Head of caudate nucleus (tissue), 42 donors: ENCODE measurements at places on chromosomes 2 and 18.
A peak's percentile ranks its signal among the peaks of the same experiment; 100 is the strongest.

GRCh38 chr18:10351219-10351818, 103.1 kb upstream of the APCDD1 start:
- no peak for DNase-seq

DNA sequence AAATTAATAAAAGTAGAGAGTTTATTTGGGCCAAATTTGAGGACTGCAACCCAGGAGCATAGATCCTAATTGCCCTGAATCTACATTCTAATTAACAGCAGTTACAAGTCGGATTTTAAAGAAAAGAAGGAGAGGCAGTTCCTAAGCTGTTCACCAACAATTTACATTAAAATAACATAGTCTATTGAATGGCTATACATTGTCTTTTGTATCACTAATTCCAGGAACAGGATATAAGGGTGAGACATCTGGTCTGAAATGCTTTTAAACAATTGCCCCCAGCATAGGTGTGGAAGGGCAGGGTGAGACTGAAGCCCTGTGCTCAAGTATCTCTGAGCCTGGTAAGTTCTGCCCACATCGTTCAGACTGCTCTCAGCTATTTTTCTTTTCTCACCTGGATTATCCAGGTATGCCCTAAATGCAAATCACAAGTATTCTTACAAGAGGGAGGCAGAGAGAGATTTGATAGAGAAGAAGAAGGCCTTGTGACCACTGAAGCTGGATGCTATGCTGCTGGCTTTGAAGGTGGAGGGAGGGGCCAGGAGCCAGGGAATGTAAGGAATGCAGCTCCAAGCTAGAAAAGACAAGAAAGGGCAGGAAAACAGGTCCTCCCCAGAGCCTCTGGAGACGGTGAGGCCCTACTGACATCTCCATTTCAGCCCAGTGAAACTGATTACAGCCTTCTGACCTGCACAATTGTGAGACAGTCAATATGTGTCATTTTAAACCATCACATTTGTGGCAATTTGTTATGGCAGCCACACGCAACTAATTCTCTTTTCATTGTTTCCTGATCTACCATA, 189.4 kb upstream of the ARL4C start:
- DNase-seq = no peak

DNA sequence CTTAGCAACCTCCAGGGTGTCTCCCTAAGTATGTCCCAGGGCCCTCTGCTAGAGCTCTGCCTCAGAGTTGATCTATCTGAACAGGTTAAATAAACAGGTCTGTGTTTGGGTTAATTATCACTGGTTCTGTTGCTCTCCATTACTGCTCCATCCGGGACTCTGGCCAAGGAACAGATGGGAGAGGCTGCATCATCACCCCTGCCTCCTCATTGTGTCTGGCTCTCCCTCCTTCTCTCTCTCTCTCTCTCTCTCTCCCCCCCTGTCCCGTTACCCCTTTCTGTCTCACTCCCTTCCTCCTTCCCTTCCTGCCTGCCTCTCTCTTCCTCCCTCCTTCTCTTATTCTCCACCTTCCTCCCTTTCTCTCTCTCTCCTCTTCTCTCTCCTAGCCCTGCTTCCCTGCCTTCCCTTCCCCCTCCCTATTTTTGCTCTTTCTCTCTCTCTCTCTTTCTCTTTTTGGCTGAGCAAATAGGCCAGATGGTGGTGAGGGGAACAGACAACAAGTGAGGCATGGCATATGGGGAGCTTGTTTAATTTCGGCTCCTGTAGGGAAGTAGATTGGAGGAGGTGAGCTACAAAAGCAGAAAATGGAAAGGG, 62.1 kb downstream of the SETBP1 start:
- DNase-seq = peak; percentile 55

GRCh38 chr2:80852079-80852807, 547.7 kb upstream of the LRRTM1 start:
- DNase-seq = no peak

DNA sequence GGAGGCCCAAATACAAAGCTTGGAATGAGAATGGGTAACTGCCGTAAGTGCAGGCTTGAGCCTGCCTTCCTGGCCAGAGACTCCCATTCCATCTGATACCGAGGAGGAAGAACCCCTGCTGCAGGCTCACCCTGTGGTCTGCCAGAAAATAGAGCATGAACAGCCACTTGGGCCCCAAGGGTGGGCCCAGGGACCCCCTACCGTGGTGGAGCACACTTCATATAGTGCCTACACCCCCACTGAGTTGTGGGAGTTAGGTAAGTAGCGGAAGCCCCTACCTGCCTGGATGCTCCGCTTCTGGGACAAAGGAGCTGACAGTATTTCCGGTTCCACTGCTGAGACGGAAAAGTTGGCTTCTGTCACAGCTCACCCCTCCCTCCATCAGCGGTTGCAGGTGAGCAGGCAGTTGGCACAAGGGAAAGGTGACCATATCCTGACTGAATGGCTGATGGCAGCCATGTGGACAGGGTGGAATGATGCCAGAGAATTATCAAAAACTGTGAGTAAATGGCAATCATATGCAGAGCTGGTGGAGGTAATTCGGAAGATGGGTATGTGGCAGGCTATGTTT, 11.5 kb upstream of the C2orf42 start:
- DNase-seq = no peak

DNA sequence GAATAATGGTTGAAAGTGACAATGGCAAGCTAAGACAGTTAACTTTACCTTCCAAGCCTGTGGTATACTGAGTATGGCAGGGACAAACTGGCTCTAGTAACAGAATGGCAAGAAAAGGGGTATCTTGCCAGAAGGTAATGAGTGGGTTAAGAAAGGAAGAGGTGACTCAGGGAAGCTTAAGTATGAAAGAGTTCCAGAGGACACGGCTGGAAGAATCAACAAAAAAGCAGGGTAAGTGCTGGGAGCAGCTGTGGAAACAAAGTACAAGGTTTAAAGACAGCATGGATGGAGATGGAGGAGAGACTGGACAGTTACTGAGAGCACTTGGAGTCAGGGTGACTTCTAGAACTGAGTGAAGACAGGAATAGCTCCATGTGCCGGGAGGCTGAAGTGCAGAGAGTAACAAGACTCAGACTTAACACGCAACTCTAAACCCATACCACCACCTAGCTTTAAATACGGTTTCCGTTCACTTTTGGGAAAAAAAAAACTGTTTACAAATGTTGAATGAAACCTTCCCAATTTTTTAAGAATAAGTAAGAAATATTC, 69.0 kb downstream of the REV1 start:
- DNase-seq = no peak

- DNase-seq = no peak
These were observed 5.0 kb downstream of the CAB39 start for GRCh38 chr2:230717600-230717999.

DNA sequence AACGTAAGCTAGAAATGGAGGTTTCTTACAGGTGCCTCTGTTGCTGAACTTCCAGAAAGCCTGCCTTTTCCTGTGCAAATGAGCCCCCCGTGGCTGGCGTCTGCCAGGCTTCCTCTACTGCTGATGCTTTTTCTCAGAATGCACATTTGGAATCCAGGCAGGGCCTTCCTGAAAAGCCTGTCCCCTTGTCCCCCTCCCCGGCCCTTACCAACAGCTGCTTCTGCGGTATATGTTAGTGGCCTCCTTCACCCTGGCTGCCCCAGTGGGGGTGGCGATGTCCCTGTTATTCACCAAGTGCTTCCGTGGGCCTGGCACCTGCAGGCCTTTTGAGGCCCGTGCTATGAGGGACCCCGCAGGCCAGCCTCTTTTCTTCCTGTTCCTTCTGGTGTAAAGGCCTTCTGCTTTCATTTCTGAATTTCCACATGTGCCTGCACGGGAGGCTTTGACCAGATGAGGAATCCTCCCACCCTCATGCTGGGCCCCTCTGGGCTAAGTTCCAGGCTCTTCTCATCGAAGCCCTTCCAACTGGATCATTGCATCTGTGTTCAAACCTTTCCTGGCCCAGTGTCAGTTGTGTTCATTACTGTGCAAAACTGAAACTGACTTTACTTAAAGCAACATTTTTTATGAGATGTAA, 10.4 kb downstream of the CNDP2 start:
- no peak for DNase-seq

- DNase-seq = no peak
These were observed 245.8 kb downstream of the PAX3 start for GRCh38 chr2:222052934-222053367.

GRCh38 chr18:24987303-24988252, 364.4 kb downstream of the ZNF521 start:
- DNase-seq = peak; percentile 20

DNA sequence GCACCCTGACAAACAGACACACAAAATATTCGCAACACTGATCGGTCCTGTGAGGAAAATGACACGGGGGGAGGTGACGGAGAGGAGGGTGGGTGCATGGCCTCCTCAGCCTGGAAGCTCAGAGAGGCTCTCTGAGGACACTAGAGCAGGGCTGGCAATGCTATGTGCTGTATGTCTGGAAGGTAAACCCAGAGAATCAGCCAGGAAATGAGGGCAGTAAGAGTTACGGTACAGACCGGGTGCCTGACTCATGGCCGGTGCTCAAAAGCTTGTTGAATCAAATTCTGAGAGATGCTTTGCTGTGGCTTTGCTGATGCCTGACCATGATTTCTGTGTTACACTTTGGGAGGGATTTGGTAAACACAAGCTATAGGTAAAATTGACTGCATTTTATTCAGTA, 81.9 kb downstream of the CCDC93 start:
- DNase-seq = no peak

DNA sequence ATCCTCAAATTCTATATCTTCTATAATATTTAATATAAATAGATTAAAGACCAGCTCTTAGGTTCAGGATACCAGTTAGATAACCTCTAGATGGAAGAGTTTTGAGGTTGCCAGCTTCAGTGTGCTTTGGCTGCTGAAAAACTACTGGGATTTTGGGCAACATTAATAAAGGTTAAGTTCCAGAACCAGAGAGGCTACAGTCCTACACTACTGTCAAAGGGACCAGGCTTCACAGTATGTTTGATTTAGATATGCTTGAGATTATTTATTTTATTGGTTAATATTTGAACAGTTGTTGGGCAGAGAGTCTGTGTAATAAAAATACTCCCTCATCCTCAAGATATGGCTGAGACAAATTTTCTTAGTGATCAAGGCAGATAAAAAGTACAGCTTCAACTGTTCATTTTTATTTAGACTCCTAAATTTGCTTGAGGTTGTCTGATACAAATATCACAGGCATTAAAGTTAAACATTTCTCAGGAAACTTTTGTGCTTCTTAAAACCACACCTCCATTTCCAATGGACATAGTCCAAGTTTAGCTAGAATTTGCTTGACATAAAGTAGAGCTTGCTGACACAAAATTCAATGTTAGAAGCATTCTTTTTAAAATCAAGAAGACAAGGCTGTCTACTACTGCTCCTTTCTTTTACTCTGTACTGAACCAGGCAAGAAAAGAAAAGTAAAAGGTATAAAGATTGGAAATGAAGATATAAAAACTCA, 19.7 kb upstream of the TMEM17 start:
- no peak for DNase-seq

DNA sequence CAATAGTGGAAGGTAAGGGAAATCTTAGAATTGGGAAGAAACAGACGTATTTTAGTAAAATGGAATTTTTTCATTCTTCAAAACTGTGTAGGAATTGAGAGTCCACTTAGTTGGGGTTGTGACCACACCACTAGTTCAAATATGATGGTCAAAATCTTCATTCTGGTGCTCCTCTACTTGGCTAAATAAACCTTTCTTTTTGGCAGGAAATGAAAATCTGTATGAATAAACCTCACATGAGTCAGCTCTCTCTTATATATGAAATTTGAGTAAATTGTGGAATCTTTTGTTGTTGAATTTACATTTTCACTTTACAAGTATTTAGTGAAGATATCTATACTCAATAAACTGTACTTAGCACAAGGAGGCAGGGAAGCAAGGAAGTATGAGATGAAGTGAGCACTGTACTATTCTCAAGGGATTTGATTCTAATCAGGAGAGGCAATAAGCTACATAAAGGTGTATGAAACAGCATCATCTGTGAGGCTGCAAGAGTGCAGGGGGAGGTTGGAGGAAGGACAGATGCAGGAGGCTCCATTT, 20.5 kb downstream of the IL18R1 start:
- no peak for DNase-seq

GRCh38 chr2:170141865-170142264, 36.1 kb upstream of the MYO3B start:
- DNase-seq = no peak

DNA sequence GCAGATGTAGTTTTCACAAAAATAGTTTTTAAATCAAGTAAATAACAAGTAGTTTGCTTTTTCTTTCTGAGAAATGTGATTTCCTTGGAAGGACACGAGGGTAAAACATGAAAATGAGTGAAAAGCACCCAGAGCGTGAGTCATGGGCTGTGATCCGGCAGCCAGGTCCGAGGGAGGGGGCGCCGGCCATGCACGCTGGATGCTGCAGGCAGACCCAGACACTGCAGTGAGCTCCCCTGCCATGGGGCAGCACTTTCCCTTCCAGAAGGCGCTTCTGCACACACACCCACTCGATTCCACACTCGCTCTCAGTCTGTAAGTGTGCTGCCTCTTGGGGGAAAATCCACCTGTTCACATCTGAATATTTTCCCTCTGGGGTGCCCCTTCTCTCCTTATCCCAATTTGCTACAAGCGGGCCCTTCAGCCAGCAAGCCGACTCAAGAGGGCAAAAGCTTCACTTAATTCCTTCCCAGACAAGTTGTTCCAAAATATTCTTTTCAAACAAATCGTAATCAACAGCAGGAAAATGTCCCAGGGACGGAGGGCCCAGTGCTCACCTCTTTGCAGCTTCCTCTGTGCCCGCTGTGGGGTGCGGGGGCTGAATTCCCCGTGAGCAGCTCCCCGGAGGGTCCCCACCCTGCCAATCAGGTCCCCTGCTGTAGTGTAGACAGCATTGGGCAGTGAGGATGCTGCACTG, 87.0 kb upstream of the ID2 start:
- DNase-seq = no peak

GRCh38 chr2:162007447-162008040, 66.5 kb downstream of the DPP4 start:
- DNase-seq = no peak

GRCh38 chr18:30500240-30500945, 542.1 kb downstream of the DSC3 start:
- no peak for DNase-seq

GRCh38 chr2:23683001-23683400, 243.9 kb downstream of the ATAD2B start:
- no peak for DNase-seq

DNA sequence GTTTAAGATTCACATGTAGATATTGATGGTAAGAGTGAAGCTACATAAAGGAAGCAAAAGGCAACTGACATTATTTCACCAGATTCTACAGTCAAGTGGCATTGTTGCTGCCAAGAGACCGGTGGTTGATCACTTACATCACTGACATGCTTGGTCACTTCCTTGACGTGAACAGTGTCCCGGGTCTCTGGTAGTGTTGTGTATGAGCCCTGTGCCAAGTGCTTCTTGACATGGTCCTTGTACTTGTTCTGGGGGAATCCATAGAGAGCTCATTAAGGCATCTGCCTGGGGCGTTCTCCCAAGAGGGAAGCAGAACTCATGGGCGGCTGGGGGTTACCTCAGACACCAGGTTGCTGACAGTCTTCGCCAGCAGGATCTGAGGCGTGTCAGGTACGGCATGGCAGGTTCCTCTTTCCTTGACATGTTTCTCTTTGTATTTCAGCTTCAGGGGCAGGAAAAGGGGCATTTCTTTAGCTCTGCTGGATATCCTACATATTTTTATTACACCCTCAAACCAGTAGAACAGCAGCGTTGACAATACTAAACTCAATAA, 116.2 kb downstream of the RIF1 start:
- DNase-seq = no peak
